Brain pericyte (primary cell): ENCODE measurements at places on chromosomes 2 and 18.

GRCh38 chr2:230230087-230230486, 4.6 kb downstream of the SP140 start:
- no peak for DNase-seq

DNA sequence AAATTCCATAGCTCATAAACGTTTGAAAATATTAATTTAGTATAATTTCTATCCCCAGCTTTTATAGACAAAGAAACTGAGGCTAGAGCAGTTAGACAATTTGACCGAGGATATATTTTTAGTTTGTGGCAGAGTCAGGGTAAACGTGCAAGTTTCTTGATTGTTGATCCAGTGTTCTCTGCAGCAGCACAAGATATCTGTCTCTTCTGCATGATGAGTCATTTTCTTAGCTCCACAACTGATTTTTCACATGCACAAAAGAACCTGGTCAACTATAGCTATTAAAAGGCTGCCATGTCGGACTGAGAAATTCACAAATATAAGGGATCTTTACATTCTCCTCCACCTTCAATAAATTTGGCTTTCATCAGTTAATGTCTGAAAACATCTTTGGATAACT, 143.4 kb upstream of the CYP26B1 start:
- no peak for DNase-seq

DNA sequence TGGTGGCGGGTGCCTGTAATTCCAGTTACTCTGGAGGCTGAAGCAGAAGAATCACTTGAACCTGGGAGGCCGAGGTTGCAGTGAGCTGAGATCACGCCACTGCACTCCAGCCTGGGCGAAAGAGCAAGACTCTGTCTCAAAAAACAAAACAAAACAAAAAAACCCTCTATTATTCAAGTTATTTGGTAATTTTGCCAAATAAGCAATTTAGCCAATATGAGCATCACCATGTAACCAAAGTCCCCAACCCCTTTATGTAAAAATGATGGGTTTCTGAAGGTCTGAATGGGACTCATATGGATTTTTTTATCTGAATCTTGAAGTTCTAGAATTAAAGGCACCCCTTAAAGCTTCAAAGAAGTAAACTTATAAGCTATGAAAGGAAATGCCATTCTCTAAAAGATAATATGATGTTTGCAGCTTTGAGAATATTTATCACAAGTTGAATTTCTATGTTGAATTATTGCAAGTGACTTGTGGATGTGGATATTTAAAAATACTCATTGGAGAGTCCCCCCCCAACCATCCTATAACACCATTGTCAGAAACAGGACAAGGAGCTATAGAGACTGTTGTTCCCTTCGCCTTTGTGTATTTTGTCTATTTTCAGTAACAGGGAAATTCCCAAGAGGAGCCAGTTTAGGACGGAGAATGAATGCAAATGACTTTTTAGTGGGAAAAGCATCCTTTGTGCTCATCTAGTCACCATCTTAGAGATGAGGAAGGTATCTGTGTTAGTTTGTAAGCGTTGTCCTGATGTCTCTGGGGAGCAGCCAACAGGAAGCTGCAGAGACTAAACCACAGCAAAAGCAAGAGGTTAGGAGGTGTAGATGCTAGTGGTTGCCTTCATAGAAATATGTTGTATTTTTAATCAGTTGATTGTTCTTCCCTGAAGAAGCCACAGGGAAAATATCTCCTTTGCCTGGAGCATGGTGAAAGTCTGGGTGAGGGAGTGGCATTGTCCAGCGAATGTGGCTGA, 68.3 kb downstream of the TET3 start:
- DNase-seq: no peak

DNA sequence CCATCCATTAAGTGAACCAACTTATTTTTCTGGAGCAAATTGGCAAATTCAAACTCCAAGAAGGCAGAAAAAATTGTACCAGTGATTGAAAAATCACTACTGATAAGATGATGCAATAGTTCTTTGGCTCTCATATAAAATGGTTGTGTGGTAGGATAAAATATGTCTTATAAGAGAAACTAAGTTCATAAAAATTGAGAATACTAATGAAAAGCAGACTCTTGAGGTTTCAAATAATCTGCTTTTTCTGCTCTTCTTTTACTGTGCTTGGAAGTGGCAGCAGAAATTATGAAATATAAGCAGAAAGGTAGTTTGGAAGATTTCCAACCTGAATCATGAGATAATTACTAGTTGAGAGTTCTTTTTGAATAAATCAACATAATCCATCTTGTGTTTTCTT, 61.9 kb downstream of the PPP1R1C start:
- no peak for DNase-seq

DNA sequence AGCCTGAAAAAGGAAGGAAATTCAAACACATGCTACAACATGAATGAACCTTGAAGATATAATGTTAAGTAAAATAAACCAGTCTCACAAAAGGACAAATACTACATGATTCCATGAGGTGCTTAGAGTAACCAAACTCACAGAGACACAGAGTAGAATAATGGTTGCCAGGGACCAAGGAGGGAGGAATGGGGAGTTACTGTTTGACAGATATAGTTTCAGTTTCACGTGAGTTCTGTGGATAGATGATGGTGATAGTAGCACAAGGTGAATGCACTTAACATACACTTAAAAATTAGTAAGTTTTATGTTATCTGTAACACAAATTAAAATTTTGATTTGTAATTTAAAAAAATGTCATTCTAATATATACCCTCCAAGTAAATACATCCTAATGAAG, 106.9 kb upstream of the ACVR1C start:
- no peak for DNase-seq

- DNase-seq: no peak
These were observed 172.7 kb downstream of the HRH4 start for GRCh38 chr18:24633121-24633520.

- DNase-seq: no peak
These were observed 249.0 kb downstream of the TTC32 start for GRCh38 chr2:19652811-19653210.

GRCh38 chr2:38485734-38486133, 108.7 kb upstream of the ATL2 start:
- no peak for DNase-seq

DNA sequence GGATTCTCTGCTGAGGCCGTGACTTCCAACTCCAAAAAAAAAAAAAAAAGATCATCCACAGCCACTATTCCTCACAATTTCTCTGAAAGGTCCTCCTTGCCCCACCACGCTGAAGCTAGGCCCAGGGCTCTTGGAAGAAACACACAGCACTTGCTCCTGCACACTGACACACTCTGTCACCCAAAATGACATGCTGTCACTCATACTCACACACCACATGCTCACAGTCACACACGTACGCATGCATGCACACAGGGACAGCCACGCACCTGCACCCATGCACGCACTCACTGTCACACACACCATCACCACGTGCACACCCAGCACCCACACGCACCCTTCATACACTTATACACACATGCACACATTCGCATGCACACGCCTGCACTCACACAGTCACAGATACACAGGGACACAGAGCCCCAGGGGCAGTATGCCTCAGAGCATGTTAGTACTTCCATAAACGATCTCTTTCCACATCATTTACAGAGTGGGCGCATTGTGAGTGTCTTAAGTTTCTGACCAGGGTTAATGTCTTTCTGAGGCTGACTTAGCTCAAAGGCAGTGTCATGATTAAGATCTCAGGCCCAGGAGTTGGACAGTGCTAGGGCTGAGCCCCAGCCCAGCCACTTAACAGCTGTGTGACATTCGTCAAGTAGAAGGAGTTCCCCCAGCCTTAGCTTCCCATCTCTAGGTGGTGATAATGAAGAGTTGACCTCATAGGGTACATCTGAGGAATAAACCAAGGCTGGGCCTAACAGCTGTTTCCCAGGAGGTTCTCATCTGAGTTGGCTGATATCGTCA, 93.4 kb downstream of the GLI2 start:
- no peak for DNase-seq
